ENCODE measurements at places on chromosomes 12 and 14. TPM values are rescaled to one million over a fixed set of nuclear protein-coding genes. Genes with fewer than 3 reads are reported as not detected.

The ZC3H10 gene
- 4.6 TPM for total RNA-seq

The ATXN3 gene
- 53.5 TPM for total RNA-seq

The AHNAK2 gene
- 18.3 TPM for total RNA-seq

- no peak for DNase-seq
- H3K4me3 ChIP-seq: no peak overlapping the region
- no peaks in the 10 kb centered on the region for H3K4me1 ChIP-seq
- no peaks in the 10 kb centered on the region for H3K36me3 ChIP-seq
- no peak overlapping the region for H3K27ac ChIP-seq
Measured at GRCh38 chr12:110088936-110089335, 35.2 kb upstream of the IFT81 start.

GRCh38 chr14:95475540-95476240 lies 40.8 kb downstream of the SYNE3 start:
- no peak overlapping the region for H3K27ac ChIP-seq
- no peak for DNase-seq
- no peaks in the 10 kb centered on the region for H3K27me3 ChIP-seq
- no peak overlapping the region for H3K4me3 ChIP-seq
- H3K4me1 ChIP-seq: peaks cover 6% of the 10 kb centered on the region

DNA sequence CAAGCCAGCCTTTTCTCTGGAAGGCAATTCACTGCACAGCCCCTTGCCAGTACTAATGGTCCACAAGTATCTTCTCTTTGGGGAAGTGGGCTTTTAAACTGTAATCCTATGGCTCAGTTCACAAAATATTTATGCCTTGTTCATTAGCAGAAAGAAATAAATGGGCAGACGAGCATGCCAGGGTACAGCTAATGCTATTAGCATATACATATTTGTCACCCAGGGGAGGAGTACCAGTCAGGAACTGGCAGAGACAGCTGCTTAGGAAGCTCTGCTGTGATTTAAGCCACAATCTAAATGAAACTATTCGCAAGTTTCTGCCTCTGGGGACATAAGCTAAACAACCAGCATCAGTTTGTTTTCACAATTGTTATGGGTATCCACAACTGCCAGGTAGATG lies 113.4 kb upstream of the CCDC198 start:
- H3K27me3 ChIP-seq: no peaks in the 10 kb centered on the region
- H3K27ac ChIP-seq: no peak overlapping the region
- no peak for DNase-seq
- no peak overlapping the region for H3K4me3 ChIP-seq
- no peaks in the 10 kb centered on the region for H3K36me3 ChIP-seq

DNA sequence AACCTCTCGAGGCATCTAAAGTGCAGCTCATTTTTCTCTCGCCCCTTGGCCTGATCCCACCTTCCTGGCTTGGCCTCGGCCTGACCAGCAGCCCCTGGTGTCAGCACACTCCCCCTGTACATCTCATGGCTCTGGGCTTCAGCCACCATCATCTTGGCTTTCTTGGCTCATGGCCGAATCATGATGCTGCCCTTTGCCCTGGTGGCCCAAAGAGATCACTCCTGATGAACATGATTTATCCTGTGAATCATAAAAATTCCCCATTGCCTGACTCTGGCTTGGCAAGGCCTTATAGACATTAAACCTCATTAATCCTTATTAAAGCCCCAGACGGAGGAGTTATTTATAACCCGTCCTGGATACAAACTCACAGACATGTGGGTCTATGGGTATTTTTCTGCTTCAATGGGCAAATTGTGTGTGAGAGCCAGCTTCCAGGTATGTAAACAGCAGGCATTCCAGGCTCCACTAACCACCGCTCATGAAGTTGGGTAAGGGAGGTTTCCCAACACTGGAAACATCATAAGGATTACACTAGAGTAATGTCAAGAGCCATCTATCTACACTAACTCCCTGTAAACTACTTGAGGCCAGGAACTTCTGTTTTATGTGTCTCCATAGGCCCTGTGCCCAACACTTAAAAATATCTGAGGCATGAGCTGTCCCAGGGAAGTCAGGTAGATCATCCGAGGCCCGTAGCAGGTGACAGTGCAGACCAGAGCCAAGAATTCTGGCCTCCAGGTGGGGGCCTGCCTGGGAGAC lies 171.2 kb downstream of the TTC8 start:
- H3K36me3 ChIP-seq: no peaks in the 10 kb centered on the region
- H3K4me1 ChIP-seq: no peaks in the 10 kb centered on the region

DNA sequence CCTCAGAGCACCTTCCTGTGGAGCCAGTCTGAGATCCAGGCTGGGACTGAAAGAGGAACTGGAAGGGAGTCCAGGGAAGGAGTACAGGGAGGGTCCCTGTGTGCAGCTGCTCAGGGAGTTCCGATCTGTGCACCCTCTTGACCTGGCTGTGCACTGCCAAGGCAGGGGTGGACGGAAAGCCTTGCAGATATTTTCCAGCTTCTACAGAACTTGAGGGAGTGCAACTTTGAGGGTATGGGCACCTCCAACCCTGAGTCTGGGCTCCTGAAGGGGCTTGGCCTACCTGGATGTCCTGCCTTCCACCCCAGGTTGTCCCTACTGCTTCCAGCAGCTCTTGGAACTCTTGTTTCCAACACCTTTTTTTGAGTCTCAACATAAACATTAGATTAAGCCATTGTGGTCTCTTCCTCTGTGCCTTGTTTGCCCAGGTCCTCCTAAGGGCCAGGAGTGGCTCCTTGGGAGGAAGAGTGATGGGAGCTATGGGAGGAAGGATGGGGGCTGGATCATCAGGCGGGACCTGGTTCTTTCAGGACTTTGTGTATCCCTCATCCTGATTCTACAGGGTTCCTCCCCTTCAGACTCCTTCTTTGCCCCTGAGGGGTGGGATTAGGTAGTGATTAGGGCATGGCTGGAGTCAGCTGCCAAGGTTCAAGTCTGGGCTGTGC lies 3.5 kb downstream of the KRT7 start:
- H3K36me3 ChIP-seq: no peaks in the 10 kb centered on the region
- H3K27me3 ChIP-seq: no peaks in the 10 kb centered on the region
- H3K4me3 ChIP-seq: no peak overlapping the region
- DNase-seq: no peak

- DNase-seq: no peak
- H3K36me3 ChIP-seq: no peaks in the 10 kb centered on the region
- peaks cover 17% of the 10 kb centered on the region for H3K4me1 ChIP-seq
- H3K27ac ChIP-seq: no peak overlapping the region
Measured at GRCh38 chr14:91366749-91367148, 50.9 kb downstream of the CCDC88C start.

GRCh38 chr12:44367136-44367535 lies 509.0 kb downstream of the NELL2 start:
- H3K27ac ChIP-seq: no peak overlapping the region
- no peak for DNase-seq
- H3K4me3 ChIP-seq: no peak overlapping the region
- H3K27me3 ChIP-seq: no peaks in the 10 kb centered on the region
- H3K4me1 ChIP-seq: no peaks in the 10 kb centered on the region

DNA sequence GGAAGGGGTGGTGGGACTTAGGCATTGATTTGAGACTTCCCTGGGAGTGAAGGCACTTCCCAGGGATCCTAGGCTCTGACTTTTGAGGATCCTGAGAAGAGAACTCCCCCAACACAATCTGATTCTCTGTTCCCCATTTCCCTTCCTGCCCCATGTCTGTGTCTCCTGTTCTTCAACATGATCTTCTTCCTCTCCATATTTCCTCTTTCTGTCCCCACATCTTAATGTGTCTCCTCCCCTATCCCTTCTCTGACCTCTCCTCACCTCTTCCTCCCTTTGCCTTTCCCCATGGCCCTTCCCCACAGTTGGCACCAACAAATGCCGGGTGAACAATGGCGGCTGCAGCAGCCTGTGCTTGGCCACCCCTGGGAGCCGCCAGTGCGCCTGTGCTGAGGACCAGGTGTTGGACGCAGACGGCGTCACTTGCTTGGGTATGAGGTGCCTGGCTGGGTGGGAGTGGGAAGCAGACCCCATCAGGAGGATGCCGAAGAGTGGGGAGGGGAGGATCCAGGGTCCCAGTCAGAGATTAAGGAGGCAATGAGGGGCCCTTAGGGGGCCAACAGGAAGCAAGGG lies 15.2 kb upstream of the LRP1-AS start:
- H3K27me3 ChIP-seq: no peaks in the 10 kb centered on the region
- H3K36me3 ChIP-seq: peaks cover 7% of the 10 kb centered on the region
- no peaks in the 10 kb centered on the region for H3K4me1 ChIP-seq
- no peak overlapping the region for H3K27ac ChIP-seq
- no peak for DNase-seq
- H3K4me3 ChIP-seq: no peak overlapping the region

DNA sequence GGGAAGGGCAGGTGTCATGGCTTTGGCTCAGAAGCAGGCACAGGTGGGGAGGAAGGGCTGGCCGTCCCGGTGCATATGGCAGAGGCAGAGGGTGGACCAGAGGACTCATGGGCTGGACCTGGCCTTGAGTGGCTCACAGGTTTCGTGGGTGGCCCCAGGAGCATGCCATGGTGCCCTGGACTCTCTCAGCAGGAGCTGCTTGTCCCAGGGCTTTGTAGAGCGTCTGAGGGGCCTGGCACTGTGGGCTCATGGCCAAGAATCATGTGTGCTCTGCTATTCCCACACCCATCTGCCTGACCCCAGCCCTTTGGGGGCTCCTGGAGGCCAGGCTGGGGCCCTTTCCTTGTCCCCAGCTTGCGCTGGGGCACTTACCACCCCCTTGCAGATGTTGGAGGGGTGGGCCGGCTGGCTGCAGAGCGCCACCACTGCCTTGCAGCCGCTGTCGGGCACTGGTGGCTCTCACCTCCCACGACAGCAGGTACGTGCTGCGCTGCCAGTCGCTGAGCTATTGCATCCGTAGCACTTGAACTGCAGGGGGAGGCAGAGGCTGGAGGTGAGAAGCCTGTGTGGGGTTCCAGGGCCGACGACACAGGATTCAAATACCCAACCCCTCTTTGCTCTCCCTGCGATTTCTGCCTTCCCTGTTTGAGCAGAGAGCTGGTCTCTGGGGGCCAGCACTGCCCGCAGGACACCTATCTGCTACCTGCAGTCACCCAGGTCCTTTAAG lies 187.4 kb upstream of the PRMT8 start:
- no peak overlapping the region for H3K4me3 ChIP-seq
- no peaks in the 10 kb centered on the region for H3K27me3 ChIP-seq
- no peak for DNase-seq

GRCh38 chr12:113230315-113231234 lies 9.3 kb downstream of the TPCN1 start:
- no peak for DNase-seq
- H3K36me3 ChIP-seq: peaks cover 7% of the 10 kb centered on the region
- no peaks in the 10 kb centered on the region for H3K4me1 ChIP-seq

DNA sequence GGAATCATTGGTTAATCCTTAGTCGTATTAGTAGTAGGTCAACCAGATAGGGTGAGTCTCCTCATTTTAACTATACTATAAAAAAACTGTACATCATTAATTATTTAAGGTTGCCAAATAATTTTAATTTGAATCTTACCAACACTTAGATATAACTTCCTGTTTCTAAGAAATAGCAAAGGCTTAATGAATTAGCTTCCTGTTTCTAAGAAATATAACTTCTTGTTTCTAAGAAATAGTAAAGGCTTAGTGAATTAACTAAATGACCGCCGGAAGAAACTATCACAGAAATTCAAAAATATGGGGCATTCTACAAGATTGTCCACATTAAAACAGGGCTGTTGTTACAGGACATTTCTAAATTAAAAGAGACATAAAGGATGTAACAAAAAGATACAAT lies 392.9 kb upstream of the FOXG1 start:
- H3K4me3 ChIP-seq: no peak overlapping the region
- no peaks in the 10 kb centered on the region for H3K4me1 ChIP-seq
- no peaks in the 10 kb centered on the region for H3K27me3 ChIP-seq
- no peak overlapping the region for H3K27ac ChIP-seq

GRCh38 chr12:132904718-132905328 lies 17.4 kb upstream of the CHFR start:
- no peaks in the 10 kb centered on the region for H3K27me3 ChIP-seq
- H3K27ac ChIP-seq: no peak overlapping the region
- H3K4me1 ChIP-seq: peaks cover 4% of the 10 kb centered on the region

DNA sequence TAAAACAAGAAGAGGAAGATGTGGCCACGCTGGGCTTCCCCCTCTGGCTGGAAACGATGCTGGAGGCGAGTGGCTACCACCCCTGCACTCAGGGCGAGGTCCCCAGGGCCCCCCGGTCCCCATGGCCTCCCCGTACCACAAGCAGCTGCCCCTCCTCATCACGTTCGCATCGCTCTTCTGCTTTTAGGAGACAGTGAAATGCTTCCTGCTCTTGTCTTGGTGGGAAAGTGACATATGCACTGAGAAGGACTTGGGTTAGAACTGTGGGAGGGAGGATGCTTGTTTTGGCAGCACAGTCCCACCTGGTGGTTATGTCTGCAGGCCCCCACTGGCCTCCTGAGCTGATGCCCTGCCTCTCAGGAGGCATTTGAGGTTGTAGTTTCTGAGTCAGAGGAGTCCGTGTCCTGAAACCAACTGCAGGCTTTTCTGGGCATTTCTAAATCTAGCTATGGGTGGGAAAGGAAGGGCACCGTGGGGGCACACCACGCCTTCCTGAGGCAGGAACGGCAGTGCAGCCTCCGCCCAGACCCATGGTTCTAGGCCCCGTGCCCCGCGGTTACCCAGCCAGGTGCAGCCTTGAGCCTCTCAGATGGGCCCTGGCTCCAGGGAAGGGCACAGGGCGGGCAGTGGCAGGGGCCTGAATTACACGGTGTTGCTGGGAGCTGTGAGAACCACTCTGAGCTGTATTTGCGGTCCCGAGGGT lies 139.3 kb downstream of the ADGRD1 start:
- no peak overlapping the region for H3K4me3 ChIP-seq
- no peaks in the 10 kb centered on the region for H3K27me3 ChIP-seq
- H3K27ac ChIP-seq: no peak overlapping the region
- no peaks in the 10 kb centered on the region for H3K36me3 ChIP-seq
- no peak for DNase-seq
- H3K4me1 ChIP-seq: no peaks in the 10 kb centered on the region

DNA sequence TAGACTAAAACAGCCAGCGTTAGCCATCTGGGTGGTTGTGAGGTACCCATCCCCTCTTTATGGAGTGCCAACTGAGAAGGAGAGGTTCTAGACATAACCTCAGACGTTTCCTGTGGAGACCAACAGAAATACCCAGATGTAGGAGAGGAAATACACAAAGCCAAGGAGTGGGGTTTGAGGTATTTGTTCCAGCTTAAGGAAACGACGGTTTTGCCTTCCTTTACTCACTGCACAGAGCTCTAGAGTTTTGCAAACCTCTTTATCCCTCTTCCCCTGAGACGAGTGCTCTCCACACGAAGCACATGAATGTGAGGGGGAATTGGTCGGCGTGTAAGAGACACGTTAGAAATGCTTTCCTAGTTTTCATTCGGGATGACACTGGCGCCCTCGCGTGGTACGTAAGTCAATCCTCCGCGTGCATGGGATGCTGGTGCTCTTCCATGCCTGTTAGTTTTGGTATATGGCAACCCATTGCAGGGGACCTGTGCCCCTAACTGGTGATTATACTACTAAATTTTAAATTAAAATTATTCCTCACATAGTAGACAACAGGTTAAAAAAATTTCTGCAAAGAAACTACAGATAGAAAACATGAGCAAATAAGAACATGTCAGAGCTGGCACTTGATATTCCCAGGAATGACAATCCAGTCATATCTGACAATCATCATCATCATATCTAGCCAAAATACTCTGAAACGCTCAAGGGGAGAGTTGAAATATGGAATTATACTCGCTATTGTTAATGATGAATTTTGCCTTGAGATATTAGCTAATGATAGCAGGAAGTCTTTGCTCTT lies 121.7 kb downstream of the PPM1H start:
- DNase-seq: peak; percentile 31
- no peaks in the 10 kb centered on the region for H3K36me3 ChIP-seq
- no peaks in the 10 kb centered on the region for H3K27me3 ChIP-seq
- no peak overlapping the region for H3K4me3 ChIP-seq
- H3K27ac ChIP-seq: no peak overlapping the region
- no peaks in the 10 kb centered on the region for H3K4me1 ChIP-seq

GRCh38 chr12:24470050-24470449 lies 478.9 kb downstream of the BCAT1 start:
- H3K36me3 ChIP-seq: no peaks in the 10 kb centered on the region
- no peak overlapping the region for H3K27ac ChIP-seq
- no peak overlapping the region for H3K4me3 ChIP-seq
